NCI-H1092 (cell line): ENCODE measurements at places on chromosomes 13 and 19.

GRCh38 chr19:17458970-17459369 lies 1.8 kb downstream of the NXNL1 start:
- DNase-seq, result no peak

GRCh38 chr13:98565726-98566565 lies 11.0 kb downstream of the STK24 start:
- DNase-seq, result peak; percentile 76

DNA sequence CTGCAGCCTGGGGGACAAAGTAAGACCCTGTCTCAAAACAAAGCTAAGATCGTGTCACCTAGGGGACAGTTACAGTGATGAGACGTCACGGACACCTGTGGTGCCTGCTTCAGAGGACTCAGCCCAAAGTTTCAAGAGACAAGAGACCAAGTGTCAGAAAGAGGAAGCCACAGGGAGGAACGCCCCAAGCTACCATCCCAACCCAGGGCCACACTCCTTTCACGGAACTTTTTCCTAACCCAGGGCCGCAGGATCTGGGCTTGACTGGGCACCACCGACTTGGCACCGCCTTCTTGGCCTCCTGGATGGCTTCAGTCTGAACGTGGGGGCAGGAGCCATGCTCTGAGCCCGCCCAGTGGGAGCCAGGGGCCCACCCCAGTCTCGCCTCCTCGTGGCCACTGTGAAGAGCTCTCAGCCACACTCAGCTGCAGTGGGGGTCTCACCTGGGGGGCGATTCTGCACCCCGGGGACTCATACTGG lies 8.5 kb downstream of the MOB3A start:
- DNase-seq, result no peak

DNA sequence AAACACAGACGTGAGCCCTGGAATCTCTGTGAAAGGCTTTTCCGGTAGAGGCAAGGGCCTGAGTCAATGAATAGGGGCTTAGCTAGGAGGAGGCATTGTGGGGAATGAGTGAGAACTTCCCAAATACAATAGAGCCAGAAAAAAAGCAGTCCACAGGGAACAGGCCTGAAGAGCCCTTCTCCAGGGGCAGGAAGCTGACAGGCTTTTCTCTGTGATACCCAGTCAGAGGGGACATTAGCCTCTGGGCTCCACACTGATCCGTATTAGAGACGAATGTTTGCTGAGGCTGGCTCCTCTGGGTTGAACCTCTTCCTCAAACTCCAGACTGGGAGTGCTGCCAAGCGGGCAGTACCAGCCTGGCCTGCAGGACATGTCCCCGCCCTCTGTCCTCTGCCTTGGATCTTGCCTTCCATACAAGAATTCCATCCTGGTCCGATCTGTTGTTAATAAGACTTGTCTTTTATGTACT lies 2.3 kb downstream of the DHRS12 start:
- peak; percentile 72 for DNase-seq

DNA sequence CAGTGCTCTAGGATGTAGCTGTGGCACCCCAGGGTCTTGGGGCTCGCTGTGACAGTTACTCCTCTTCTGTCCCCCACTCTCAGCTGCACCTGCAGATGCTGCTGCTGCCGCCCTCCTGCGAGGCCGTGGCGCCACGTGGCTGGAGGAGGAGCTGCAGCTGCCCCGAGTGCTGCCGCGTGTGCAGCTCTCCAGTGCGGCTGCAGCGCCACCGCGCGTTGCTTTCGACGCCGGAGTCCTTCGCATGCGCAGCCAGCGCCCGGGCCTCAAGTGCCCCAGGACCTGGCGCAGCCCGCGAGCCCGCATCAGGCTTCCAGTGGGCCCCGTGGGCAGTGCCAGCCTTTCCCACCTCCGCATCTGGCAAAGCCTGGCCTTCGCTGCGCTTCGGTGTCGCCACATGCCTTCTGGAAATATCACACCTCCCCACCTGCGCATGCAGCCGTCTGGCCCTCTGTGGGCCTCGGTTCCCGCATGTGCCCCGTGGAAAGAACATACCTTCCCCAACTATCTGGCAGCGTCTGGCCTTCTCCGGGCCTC lies 692 bp upstream of the ZNF580 start:
- peak; percentile 59 for DNase-seq

GRCh38 chr13:67754012-67754411 lies 523.9 kb upstream of the PCDH9 start:
- no peak for DNase-seq

- no peak for DNase-seq
Observed at GRCh38 chr19:19687090-19687489, 18.5 kb downstream of the ZNF101 start.

DNA sequence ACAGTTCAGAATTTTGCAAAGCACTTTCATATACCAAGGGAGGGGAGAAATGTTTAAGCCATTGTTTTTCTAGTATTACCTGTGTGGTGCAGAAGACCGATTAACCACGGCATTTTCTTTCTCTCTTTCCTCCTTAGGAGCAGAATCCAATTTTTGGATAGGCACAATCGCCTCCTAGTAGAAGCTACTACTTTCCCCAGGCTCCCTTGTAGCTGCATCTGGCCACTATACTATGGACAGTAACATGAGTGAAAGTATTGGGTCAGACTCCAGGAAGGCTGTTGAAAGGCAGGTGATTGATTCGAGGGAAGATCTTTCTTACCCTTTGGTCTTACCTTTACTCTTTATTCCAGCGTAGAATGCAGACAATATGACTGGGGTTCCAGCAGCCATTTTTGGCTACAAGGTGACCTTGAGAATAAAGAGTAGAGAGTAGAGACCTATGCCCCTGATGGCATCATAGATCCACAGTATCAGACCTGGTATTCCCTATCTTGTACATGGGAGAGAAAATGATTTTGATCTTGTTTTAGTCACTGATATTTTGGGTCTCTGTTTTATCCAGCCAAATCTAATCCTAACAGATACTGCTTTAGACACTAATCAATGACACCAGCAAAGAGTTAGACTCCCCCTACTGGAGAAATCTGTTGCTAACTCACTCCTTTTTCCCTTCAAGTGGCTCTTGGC lies 77.0 kb downstream of the LRRC63 start:
- DNase-seq, result peak; percentile 31

- DNase-seq, result no peak
Observed at GRCh38 chr19:3818466-3818865, 32.3 kb upstream of the MATK start.

GRCh38 chr13:50915565-50915964 lies 6.0 kb downstream of the RNASEH2B start:
- DNase-seq, result no peak

DNA sequence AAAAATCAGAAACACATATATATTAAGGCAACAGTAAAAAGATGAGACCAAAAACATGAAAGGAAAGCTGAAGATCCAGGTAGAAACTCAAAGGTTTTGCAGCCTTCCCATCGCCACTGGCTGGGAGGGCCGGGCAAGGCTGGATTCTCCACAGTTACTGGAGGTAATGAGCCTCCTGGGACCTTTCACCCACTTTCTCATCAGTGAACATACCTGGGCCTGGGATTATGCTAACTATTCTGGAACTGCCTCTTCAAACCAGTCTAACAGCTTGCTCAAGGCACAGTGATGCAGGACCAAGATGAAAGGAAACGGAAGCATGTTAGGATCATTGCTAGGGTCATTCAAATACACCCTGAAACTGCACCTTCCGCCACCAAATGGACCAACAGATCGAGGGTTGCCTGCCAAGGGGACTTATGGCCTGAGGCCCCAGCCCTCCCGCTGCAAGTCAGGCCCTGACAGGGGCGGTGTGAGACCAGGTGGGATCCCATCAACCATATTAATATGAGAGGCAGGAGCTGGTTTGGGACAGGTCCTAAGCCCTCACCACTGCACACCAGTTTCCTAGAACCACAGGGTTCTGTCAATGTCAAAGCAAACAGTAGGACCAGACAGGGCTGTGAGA lies 28.4 kb upstream of the ATP12A start:
- no peak for DNase-seq

GRCh38 chr13:25170554-25171111 lies 1.5 kb downstream of the AMER2 start:
- DNase-seq, result peak; percentile 49

DNA sequence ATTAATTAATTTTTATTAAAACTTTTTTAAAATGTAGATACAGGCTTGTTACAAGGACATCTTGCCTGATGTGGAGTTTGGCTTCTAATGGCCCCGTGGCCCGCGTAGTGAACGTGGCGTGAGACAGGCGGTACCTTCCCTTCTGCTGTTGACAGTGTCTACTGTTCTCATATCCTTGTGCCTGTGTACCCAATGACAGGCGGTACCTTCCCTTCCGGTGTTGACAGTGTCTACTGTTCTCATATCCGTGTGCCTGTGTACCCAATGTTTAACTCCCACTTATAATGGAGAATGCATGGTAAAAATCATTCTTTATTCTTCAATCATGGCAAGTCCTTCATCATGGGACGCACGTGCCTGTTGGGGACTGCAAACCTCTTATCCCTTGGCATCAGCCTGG lies 79.1 kb upstream of the ZNF835 start:
- DNase-seq, result no peak

- DNase-seq, result no peak
Observed at GRCh38 chr19:49863935-49864320, 3.4 kb downstream of the PNKP start.

DNA sequence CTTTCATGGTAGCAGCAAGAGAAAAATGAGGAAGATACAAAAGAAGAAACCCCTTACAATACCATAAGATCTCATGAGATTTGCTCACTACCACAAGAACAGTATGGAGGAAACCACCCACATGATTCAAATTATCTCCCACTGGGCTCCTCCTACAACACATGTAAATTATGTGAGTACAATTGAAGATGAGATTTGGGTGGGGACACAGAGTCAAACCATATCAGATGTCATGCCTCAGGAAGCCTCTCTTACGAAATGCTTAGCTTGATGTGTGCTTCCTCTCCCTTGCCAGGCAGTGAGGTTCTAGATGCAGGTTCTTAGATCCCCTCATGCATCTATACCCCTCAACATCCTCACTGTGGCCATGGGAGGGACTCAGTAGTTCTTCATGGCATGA lies 63.2 kb upstream of the RGCC start:
- DNase-seq, result no peak
